ENCODE measurements at places on chromosomes 13 and 19. TPM values are rescaled to one million over a fixed set of nuclear protein-coding genes. Genes with fewer than 3 reads are reported as not detected.
A peak's percentile ranks its signal among the peaks of the same experiment; 100 is the strongest.

DZIP1 gene
- total RNA-seq: 16.4 TPM

NKPD1 gene
- 0.09 TPM for total RNA-seq

DNA sequence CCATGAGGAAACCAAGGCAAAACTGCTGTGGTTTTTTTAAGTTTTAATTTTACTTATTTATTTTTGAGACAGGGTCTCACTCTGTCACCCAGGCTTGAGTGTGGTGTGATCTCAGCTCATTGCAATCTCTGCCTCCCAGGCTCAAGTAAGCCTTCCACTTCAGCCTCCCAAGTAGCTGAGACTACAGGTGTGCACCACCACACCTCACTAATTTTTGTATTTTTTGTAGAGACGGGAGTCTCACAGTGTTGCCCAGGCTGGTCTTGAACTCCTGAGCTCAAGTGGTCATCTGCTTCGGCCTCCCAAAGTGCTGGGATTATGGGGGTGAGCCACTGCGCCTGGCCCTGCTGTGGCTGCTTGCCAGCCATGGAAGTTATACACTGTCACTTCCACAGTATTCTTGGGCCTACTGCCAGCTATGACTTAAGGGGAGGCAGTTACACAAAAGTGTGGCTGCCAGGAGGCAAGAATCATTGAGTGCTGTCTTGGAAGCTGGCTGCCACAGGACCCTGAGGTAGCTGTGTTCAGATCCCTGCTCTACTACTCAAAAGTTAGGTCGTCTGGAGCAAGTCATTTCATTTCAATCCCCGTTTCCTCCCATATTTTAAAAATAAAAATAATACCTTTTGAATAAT, 12.7 kb downstream of the FARP1 start:
- DNase-seq: peak; percentile 72

- no peak for DNase-seq
These were observed 383 bp downstream of the ZNF581 start for GRCh38 chr19:55643887-55644176.

PCDH17 gene
- total RNA-seq: not detected

GRCh38 chr19:46803555-46803954, 15.2 kb upstream of the SLC1A5 start:
- no peak for DNase-seq

DNA sequence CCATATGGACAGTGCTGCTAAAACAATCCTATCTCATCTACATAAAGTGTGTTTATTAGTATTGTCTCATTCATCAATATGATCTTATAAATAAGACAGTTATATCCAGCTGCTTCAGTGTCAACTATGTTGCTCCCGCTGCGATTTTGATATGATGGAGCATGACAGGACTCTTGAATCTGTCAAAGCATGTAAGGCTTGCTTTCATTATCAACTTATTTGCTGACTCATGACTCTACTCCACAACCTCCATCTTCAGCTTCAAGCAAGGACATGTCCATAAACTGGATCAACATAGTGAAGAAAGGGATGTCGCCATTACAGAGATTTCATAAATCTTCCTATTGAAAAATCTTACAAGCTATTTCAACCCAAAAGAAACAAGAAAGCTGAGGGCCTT, 2812.6 kb downstream of the PCDH9 start:
- no peak for DNase-seq

CLDND2 gene
- total RNA-seq: 0.79 TPM

GRCh38 chr19:13957051-13957450, 4.7 kb downstream of the DCAF15 start:
- DNase-seq: no peak

All from MCF 10A (cell line).